ENCODE measurements at places on chromosomes 12 and 14.

- no peak for DNase-seq
These were observed 106.0 kb upstream of the TMTC1 start for GRCh38 chr12:29889737-29890136.

DNA sequence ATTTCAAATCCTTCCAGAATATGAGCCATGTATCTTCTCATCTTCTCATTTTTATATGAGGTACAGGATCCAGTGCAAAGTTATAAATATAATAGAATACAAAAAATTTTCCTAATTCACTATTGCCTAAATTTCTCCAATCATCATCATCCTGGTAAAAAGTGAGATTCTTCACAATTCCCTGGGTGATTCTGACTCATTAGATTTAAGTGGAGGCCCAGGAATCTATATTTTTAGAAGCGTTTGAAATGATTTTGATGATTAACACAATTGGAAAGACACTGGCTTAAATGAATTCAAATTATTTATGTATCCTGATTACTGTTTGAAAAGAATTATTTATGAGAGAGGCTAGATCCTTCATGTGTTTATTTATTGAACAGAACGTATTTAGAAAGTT lies 380.3 kb upstream of the PDE3A start:
- no peak for DNase-seq

DNA sequence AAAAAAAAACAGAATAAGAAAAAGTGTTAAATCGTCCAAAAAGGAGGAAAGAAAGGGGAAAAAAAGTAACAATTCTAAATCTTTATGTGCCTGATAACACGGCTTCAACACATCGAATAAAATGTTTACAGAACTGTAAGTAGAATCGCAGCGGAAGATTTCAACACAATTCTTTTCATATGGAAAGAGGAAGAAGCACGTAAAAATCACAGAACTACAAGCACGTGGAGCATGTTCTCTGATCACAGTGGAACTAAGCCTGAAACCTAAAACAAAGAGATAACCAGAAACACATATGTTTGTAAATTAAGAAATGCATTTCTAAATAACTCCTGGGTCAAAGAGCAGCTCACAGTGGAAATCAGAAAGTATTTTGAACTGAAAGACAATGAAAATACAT lies 8.7 kb downstream of the CLEC7A start:
- DNase-seq: no peak

DNA sequence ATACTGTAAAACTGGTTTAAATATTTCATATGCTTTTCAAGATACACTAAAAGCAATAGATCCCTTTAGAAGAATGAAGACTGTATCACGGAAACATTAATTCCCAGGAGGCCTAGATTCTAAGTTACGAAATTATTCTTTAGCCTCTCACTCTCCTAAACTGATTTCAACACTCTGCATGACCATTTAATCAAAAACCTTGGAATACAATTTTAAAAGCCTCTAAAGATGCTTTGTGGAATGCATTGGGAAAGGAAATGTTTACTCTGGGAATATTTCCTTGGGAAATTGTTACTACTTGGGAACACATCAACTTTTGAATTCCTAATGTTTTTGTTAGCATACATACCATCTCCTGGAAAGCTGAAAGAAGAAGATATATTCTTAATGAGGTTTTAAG lies 255.7 kb upstream of the FAR2 start:
- DNase-seq: no peak

- DNase-seq: peak; percentile 23
These were observed 64.2 kb downstream of the PHETA1 start for GRCh38 chr12:111304642-111305071.

GRCh38 chr12:124398578-124399227 lies 103.8 kb downstream of the RFLNA start:
- DNase-seq: no peak

DNA sequence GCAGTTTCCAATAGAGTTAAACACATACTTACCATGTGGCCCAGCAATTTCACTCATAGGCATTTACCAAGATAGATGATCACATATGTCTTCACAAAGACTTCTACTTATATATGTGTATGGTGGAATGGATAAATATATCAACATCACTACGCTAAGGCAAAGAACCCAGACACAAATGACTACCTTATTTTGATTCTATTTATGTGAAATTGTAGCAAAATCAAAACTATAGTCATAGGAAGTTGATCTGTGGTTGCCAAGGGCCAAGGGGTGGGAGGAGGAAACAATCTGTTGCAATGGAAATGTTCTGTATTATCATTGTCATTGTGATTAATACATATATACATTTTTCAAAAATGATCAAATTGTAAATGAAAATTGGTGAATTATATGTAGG lies 47.7 kb upstream of the ANP32D start:
- no peak for DNase-seq

DNA sequence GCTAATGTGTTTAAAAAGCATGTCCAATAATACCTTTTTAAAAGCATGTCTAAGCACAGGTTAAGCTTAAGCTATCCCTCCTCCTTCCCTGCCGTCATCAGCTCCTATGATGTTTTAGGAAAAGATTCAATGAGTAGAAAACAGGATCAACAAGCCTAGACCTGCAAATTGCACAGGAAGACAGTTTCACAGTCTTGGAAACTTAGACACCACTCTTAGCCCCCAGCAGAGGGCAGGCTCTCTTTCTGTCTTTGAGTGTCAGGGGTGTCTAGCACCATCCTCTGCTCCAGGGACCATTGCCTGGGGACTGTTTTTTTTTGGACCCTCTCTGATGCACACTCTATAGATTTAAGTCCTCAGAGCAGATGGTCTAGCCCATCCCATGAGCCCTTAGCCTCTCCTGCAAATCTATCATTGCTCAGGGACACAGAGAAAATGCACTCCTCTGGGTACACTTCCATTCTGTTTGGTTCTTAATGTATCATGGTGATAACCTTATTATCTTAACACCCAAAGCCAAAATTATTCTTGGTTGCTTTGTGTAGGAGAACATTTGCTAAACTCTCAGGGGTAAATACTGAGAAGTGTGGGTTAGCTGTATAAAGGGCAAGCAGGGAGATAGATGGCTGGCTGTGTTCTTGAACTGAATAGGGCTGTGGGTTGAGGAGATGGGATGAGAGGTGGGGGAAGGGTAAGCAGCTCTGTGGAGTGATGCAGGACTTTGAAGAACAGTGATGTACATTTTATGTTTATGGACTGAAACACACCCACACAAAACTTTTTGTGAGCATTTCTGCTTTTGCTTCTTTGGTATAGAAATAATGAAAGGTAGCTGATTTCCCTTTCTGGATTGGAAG lies 259.9 kb upstream of the DDHD1 start:
- DNase-seq: no peak

- DNase-seq: no peak
These were observed 5.5 kb downstream of the TAPBPL start for GRCh38 chr12:6457220-6457945.

GRCh38 chr12:124018539-124018938 lies 45.5 kb downstream of the ZNF664 start:
- DNase-seq: no peak

GRCh38 chr14:89575386-89576061 lies 158.5 kb upstream of the FOXN3 start:
- no peak for DNase-seq

- no peak for DNase-seq
These were observed 51.8 kb downstream of the FBXL14 start for GRCh38 chr12:1542599-1542998.

DNA sequence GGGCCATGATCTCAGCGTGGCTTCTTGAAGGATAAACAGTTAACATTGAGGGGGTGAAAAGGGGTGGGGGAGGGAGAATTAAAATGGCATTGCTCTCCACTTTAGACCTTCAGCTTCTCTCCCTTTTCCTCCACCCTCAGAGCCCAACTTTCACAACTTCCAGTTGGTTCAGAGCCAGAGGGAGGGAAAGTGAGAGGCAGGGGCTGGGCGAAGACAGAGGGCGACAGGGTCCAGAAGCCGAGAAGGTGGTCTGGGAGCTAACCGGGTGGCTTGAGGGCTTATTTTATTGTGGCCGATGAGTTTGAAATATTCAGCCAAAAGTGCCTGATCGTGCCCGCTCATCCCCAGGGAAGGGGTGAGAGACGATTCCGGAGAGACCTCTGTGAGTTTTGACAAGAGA lies 4.1 kb downstream of the BMP4 start:
- DNase-seq: no peak

DNA sequence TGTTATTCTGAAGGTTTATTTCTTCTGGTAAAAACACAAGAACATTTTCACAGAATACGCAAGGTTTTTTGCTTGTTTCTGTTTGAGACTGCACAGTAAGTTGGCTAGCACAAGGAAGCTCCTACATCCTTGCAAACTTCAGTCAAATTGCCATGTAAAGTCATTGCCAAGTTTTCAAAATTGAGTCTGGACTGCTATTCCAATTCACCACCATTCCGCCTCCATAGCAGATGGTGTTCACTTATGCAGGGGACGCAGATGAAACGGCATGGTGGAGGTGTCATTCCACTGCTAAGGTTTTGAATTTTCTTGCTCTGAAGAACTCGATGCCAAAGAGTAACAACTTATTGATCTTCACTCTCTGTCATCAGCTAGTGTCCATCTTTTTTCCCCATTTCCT lies 303.9 kb upstream of the SYT1 start:
- no peak for DNase-seq

- no peak for DNase-seq
These were observed 40.1 kb upstream of the DCN start for GRCh38 chr12:91222746-91223145.

- DNase-seq: no peak
These were observed 1.2 kb downstream of the SLCO1C1 start for GRCh38 chr12:20696181-20696905.

DNA sequence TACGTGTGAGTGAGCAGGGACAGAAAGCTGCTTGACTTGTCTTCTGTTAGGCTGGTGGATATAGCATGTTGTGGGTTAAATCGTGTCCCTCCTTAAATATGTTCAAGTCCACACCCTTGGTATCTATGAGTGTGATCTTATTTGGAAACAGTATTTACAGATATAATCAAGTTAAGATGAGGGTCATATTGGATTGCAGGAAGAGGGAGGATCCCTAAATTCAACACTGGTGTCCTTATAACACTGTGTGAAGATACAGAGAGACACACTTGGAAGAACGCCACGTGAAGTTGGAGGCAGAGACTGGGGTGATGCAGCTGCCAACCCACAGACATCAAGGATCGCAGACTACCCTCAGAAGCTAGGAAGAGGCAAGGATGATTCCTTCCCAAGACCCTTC lies 275.2 kb upstream of the SSTR1 start:
- DNase-seq: no peak

GRCh38 chr12:87756111-87756510 lies 273.1 kb downstream of the C12orf50 start:
- no peak for DNase-seq

DNA sequence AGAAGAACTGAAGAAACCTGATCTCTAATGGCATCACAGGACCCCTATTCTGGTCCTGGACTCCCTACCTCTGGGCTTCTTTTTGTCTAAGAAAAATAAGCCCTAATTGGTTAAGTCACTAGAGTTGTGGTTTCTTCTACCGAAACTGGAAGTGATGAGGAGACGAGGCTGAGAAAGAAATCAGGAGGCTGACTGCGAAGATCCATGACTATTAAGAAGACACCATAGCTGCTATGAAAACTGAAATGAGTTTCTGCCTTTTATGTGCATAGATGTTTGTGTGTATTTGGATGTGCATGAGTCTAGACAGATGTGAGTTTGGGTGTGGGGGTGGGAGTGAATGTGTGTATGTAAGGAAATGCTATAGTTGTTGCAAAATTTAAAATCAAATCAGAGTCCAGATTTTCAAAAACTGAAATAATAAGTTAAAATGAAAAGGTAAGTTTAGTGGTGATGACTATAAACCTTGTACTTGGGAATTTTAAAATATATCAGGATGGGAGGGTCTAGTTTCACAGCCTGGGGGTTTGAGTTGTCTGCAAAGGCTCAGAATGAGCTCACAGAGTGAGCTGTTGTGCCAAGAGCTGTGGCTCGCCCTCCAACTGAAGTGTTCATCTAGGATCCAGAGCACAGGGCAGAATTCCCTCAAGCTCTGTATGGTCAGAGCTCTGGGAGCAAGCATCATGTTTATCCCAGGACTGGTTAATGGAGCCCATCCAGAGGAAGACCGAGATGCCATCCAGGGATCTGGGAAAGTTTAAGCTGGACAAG lies 94.9 kb downstream of the VCPKMT start:
- DNase-seq: peak; percentile 37

- DNase-seq: peak; percentile 10
These were observed 1.3 kb upstream of the WASHC3 start for GRCh38 chr12:102063069-102063468.

GRCh38 chr14:28867571-28867970 lies 101.0 kb downstream of the FOXG1 start:
- DNase-seq: no peak

DNA sequence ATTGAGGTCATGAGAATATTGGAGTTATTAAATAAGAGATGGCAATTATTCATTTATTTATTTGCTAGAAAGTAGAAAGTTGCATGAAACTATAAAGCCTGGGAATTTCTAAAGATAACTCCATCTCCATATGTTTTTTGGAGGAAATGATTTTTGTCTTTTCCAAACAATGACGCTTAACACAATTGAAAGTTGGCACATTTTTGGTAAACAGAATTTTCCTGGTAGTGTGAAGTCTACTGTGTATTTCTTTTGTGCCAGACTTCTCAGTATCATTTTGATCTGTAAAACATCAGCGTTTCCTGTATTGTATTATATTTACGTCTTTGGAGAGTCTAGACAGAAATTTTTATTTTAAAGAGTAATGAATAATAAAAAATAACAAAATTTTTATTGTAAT lies 33.7 kb upstream of the PTPRB start:
- DNase-seq: no peak

GRCh38 chr14:61532763-61533162 lies 162.6 kb upstream of the HIF1A start:
- no peak for DNase-seq

DNA sequence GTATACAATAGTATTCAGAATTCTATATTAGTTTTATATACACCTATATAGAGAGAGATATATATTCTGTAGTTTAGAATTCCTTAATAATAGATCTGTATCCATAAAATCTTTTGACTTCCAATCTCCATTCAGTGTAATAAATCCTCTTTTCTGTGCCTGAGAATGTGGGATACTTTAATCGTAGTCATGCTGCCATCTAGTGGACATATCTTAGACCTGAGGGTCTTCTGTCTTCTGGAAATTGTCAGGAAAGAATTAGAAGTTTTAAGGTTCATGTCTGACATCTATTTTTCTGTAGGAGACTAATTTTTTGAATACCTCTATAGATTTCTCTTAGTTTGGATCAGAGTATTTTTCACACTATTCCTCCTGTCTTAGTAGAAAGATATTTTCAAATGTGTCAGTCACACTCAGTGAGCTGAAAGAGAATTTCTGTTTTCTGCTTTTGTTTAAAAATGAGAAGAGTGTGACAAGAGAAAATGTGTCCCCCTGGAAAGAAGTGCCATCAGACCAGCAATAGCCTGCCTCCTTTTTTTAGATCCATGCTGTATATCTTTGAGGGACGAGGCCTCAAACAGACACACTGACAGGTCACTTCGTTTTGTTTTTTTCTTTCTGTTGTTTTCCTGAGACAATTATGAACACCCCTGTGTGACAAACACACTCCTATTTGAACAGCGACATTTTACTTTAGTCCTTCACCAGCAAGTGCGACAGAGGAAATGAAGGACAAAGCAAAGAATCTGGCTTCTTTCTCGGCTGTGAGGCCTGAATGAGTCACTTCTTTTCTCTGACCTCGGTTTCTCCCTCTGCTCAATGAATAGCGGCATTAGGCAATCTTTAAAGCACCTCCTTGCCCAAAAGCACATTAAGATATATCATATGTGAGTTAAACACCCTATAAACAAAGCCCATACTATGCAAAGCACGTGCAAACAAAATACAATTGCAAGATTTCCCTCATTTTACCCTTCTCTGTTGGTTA lies 96.3 kb downstream of the GALC start:
- peak; percentile 32 for DNase-seq

- DNase-seq: no peak
These were observed 27.5 kb downstream of the TESPA1 start for GRCh38 chr12:54956818-54957641.

- DNase-seq: peak; percentile 75
These were observed 11.4 kb upstream of the DNAL1 start for GRCh38 chr14:73633116-73634010.

Data from CD4-positive, alpha-beta T cell treated with Interleukin-10 for 1 hour (primary cell).